ENCODE measurements at places on chromosomes 1 and 21. TPM values are rescaled to one million over a fixed set of nuclear protein-coding genes. Genes with fewer than 3 reads are reported as not detected.
A peak's percentile ranks its signal among the peaks of the same experiment; 100 is the strongest.

PADI1 gene
- total RNA-seq = 26.0 TPM

PADI4 gene
- not detected for total RNA-seq

RBM11 gene
- total RNA-seq = 1.6 TPM

PCAT6 gene
- total RNA-seq = 0.40 TPM

SHISA4 gene
- 16.1 TPM for total RNA-seq

CLDN17 gene
- total RNA-seq = not detected

ALG6 gene
- 16.7 TPM for total RNA-seq

CACHD1 gene
- 3.3 TPM for total RNA-seq

INSRR gene
- not detected for total RNA-seq

- DNase-seq = peak; percentile 100
These were observed 11.5 kb downstream of the MCL1 start for GRCh38 chr1:150567717-150568593.

- peak; percentile 3 for DNase-seq
These were observed 29.5 kb downstream of the ARHGEF16 start for GRCh38 chr1:3483801-3484444.

DNA sequence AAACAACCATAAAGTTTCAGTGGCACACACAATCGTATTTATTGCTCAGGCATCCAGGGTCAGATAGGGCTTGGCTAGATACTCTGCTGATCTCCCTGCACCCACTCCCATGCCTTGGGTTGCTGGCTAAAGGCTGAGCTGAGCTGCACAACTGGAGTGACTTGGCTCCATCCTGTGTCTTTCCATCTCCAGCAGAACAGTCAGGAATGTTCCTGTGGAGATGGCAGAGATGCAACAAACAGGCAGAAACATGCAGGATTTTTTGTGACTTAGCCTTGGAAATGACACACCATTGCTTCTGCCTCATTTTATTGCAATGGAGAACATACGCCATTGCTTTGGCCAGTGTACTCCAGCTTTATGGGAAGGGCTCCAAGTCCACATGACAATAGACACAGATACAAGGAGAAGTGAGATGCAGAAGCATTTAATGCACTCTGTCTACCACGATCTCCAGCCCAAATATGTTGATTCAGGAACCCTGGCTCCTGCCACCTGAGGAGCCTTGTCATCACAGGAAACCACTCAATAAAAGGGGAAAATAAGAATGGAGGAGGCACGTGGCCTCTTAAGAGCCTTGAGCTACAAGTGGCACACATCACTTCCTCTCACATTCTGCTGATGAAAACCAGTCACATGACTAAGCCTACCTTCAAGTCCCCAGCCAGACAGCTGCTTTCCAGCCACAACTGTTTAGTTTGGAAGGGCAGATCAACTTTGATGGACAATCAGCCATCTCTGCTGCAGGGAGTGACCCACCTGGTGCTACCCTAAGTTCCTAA, 10.1 kb upstream of the GUCA2B start:
- peak; percentile 24 for DNase-seq

DNA sequence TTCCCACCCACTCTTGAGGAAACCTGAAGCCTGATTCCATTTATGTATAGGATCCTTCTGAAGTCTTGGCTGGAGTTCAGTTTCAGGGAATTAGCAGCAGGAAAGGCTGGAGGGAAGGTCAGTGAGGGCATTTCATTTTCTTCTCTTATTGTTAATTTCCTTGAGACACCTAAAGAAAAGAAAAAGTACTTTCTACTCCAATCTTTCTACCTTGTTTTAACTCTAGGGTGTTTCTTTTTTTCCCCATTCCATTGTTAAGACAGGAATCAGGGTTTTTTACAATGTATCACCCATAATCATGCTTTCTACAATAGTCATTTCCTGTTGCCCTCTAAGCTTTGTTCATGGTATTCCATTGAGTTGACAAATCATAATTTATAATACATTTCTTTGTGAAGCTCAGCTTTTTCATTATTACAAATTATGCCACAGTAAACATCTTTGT, 27.4 kb downstream of the SNRPE start:
- peak; percentile 73 for DNase-seq

- DNase-seq = no peak
These were observed 67.1 kb upstream of the GCLM start for GRCh38 chr1:93976291-93976690.

GRCh38 chr1:35707601-35708440, 10.9 kb downstream of the C1orf216 start:
- DNase-seq = no peak

- DNase-seq = no peak
These were observed 329.1 kb upstream of the NFIA start for GRCh38 chr1:60753036-60753900.

GRCh38 chr1:109762039-109762585, 1.6 kb downstream of the EPS8L3 start:
- DNase-seq = no peak

DNA sequence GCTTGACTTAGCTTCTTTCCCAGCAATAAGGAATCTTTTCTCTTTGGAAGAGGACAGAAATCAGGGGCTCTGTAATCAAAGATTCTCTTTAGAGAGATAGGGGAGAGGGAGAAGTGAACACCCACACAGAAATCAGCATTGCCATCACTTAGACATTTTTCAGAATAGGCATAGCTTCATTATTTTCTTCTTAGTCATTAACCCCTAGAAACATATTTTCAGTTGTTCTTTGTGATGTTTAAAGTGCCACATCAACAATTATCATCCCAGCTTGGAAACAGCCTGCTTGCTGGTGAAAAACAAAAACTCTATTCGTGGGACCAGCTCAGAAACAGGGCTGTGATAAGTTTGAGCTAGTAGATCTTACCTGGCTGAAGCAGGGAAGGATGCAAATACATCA, 88.3 kb upstream of the SLC44A3 start:
- no peak for DNase-seq

- no peak for DNase-seq
These were observed 12.4 kb downstream of the TMCC2 start for GRCh38 chr1:205240118-205240517.

GRCh38 chr1:18175530-18176377, 68.2 kb downstream of the IGSF21 start:
- DNase-seq = no peak

DNA sequence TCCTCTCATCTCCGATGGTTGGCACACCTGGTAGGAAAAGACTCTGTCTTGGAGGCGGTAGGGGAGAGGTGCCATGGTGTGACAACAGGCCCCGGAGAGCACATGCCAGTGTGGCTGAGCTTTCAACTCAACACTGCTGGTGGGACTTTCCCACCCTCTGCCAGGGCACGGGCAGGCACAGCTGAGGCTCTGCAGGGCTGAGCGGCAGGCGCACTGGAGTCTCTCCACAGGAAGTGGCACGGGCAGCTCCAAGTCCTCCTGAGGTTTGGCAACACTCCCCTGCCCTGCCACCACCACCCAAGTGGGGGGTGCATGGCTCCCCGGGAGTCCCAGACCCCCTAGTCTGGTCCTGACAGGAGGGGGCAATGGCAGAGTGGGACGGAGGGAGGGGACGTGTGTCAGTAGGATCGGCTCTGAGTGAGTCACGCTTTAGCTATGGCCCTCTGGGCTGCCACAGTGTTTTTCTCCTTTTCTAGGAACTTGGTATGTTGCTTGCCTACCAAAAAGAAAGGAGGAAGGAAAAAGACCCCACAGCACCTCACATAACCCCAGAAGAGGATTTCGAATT, 27.3 kb upstream of the EVA1B start:
- peak; percentile 91 for DNase-seq

- DNase-seq = no peak
These were observed 19.3 kb downstream of the C1orf167 start for GRCh38 chr1:11781297-11781696.
